Epithelial cell of proximal tubule (primary cell): ENCODE measurements at places on chromosomes 7 and 10. TPM values are rescaled to one million over a fixed set of nuclear protein-coding genes. Genes with fewer than 3 reads are reported as not detected.
A peak's percentile ranks its signal among the peaks of the same experiment; 100 is the strongest.

Gene TWIST1
- 0.22 TPM in 1 of 2 replicates, not detected in the other for total RNA-seq

Gene SORCS1
- total RNA-seq: 0.06 TPM in 1 of 2 replicates, not detected in the other

Gene SAMD9L
- 0.07 and 0.69 TPM in 2 replicates for total RNA-seq

Gene PCLO
- 0.58 TPM in 2 replicates for total RNA-seq

GRCh38 chr10:131902211-131902610 lies 1.4 kb downstream of the PPP2R2D start:
- no peak for DNase-seq

DNA sequence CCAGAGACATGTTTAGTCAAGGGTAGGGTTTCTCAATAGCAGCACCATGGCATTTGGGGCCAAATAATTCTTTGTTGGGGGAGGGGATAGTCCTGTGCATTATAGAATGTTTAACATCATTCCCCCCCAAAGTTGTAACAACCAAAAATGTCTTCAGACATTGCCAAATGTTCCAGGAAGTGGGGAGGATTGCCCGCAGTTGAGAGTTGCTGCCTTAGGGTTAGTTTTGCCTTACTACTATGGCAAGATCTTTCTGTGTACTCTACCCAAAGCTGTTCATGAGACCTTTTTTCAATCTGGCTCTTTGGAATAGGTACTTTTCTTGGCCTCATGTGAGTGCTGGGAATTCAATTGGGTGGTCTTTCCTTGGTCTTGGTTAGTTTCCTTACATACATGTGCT lies 34.1 kb downstream of the SAMD8 start:
- no peak for DNase-seq

GRCh38 chr7:36895192-36895591 lies 170.9 kb upstream of the AOAH start:
- peak; percentile 25 for DNase-seq

- DNase-seq: no peak
Observed at GRCh38 chr10:7601023-7601656, 65.6 kb downstream of the ITIH5 start.

DNA sequence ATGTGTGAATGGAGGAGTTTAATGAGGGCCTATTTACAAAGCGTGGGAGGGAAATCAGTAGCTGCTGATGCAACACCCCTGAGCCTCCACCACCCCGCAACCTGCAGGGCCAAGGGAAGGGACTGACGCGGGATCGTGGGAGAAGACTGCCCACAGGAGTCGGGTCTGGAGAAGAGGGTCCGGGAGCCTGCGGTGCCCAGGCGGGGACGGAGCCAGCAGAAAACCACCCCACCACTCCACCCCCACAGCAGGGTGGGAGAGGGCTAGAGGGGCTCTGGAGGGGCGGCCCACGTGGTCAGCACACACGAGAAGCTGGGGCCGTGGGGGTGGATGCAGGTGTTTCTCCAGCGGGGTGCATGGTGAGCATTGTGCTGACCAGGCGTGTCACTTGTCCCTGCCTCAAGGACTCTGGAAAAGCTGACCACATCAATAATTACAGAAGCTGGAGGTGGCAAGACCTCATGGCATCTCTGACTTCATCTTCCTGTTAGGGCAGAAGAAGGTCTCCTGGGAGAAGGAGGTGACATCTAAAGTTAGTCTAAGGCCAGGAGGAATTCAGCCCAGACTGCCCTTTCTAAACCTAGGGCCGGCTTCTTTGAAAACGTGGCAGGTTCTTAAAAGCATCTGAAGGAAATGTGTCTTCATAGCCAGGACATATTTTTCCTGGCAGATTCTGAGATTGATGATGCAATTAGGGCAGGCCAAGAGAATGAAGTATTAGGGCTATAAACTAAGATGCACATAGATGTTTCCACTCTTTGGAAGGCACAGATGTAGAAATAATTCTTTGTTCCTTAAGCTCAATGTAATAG lies 150.9 kb downstream of the RGS10 start:
- DNase-seq: no peak

DNA sequence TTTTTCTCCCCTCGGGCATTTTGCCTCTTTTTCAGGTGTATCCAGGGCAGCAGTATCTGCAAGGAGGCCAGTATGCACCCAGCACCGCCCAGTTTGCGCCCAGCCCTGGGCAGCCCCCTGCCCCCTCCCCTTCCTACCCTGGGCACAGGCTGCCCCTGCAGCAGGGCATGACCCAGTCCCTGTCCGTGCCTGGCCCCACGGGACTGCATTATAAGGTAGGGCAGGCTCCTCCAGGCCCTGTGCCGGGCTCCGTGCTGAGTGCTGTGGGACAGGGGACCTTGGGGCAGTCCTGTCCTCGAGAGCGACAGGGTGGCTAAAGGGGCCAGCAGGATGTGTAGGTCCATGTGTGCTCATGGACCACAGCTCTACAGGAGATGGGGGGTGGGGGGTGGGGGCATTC lies 10.6 kb downstream of the ZMIZ2 start:
- DNase-seq: no peak

GRCh38 chr10:6135039-6135438 lies 46.2 kb downstream of the RBM17 start:
- DNase-seq: no peak

DNA sequence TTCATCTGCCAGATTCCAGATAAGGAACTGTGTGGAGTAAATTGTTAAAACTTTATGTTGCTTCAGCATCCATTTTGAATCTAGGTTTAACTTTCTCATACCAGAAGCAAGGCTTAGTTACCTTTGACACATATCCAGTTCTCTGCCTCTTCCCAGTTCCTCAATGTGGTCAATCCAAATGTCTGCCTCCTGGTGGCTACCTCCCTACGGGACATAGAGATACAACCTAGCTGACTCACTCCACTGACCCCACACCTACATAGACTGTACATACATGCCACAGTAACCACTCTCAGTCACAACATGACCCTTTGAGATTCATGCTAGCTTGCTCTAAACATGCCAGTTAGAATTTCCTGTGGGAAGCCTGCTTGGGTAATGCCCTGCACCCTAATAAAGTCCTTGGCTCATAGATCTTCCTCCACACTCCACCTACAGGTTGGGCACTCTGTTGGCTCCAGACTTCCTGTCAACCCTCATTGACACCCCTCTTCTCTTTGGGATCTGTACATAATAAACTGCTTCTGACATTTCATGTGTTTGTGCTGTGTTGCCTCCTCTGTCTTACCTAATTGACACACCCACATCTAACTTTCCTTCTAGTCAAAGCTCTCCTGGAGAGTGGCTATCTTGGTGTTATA lies 278.1 kb downstream of the HTR7 start:
- DNase-seq: no peak

DNA sequence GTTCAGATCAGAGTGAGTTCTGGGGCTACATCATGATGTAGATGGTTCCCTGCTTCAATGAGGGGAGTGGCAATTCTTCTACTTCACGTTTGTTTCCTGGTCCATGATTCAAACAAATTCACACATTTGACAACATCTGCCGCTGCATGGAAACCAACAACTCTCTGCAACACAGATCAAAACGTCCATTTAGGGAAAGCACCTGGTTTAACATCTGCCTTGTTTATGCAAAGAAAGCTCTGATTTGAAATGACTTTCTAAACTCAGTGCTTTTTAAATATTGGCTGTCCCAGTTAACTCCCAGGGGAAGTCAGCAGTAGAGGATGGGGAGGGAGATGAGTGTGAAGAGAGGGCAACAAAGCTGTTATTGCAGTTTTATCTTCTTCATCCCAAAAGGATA lies 93.8 kb downstream of the GAD2 start:
- DNase-seq: no peak
